Lung (tissue), 17 donors: ENCODE measurements at places on chromosomes 11 and 22. TPM values are rescaled to one million over a fixed set of nuclear protein-coding genes. Genes with fewer than 3 reads are reported as not detected.

GRCh38 chr11:21262992-21263391 is 593.6 kb downstream of the NELL1 start:
- no peaks in the 10 kb centered on the region for H3K27me3 ChIP-seq
- no peak for DNase-seq
- no peaks in the 10 kb centered on the region for H3K36me3 ChIP-seq
- no peaks in the 10 kb centered on the region for H3K4me1 ChIP-seq

DNA sequence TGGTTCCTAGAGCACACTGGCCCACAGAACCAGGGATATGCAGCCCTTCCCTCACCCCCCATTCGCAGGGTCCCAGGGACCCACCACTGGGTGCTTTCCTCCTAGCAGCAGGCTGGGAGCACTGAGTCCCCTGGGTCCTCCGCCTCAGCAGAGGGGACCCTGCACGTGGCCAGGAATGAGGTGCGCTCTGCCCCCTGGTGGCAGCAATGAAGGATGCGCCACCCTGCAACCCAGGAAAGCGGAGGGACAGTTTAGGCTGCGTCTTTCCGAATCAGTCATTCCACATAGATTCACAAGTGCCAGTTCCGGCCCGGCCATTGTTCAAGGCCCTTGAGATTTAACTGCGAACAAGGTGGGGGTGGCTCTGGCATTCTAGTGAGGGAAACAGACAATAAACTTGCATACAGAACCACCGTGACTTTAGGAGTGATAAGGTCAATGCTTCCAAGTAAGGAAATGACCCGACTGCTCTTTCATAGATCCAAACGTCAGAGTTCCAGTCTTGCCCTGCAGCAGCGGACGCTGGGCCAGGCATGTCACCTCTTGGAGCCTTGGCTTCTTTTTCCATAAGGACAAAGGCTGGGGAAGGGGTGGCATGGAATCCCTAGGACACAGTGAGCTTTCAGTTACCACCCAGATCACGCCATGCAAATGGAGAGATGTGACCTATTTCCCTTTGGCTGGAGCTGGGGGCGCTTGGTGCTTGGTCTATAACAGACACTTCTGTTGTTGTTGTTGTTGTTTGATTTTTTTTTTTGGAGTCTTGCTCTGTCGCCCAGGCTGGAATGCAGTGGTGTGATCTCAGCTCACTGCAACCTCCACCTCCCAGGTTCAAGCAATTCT is 7.7 kb downstream of the RIN1 start:
- peak; percentile 87 for DNase-seq
- no peak overlapping the region for H3K4me3 ChIP-seq
- no peaks in the 10 kb centered on the region for H3K36me3 ChIP-seq
- peaks cover 41% of the 10 kb centered on the region for H3K4me1 ChIP-seq
- peak overlapping the region; percentile 18 for H3K27ac ChIP-seq

DNA sequence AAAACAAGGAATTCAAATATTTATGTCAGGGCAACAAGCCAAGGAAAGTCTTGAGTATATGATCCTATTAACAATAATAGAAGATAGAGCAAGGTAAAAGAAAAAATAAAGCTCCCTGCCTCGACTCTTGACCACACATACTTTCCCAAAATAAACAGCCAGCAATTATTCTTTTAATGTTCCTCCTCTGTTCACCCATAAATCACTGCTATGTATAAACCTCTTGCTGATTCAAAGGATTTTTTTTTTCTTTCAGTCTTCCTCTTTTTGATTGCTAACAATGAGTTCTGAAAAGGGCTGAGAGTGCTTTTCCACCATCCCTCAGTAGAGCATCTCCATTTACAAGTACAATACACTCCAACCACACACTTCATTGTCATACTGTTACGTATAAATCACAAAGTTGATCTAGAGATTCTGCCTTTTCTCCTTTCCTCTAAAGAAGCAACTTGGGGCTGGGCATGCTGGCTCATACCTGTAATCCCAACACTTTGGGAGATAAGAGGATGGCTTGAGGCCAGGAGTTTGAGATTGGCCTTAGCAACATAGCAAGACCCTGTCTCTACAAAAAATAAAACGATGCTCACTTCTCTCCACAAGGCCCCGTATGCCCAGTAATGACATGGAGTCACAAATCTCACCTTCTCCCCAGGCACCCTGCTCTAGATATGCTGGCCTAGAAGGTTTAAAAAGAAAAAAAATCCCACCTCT is 24.0 kb downstream of the RAB30 start:
- no peaks in the 10 kb centered on the region for H3K27me3 ChIP-seq
- DNase-seq = no peak

KLHDC7B gene
- total RNA-seq = 1.0 TPM

SPI1 gene
- 188 TPM for total RNA-seq

TSPAN18 gene
- 18.3 TPM for total RNA-seq
